ENCODE measurements at places on chromosomes 6 and 20.

- no peak for DNase-seq
These were observed 203.9 kb upstream of the MARCKS start for GRCh38 chr6:113653275-113653674.

- no peak for DNase-seq
These were observed 570.0 kb downstream of the TBC1D32 start for GRCh38 chr6:120764312-120764711.

DNA sequence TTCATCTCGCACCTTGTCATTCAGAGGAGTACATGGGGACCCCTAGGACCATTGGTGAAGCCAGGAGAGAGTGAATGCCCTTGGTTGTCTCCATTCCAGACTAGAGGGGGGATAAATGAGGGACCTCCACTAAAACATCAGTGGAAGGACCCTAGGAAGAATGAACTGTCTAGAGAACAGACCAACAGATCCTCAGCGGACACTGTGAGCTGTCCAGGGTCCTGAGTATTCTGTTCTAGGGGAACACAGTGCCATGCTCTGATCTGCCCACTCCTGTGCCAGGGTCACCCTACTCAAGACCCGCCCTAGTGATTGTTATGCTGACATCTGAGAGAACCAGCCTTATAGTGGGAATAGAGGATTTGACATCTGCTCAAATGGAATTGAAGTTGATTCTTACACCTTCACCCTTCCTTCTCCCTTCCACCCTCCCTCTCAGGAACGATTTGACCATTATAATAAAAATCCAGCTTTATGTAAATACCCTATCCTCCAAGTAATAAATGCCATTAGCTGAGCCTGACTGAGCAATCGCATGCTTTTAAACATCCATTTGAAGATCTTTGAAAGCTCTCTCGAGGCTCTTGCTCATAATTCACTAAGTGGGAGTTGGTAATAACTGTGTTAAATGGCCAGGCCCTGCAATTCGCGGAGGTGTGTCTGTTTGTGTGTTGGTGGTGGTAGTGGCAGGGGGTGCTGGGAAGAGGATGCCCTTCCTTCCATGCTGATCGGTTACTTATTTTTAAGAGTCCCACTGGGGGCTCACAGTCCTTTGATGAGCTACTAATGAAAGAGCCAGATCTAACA is 43.6 kb upstream of the SLC32A1 start:
- no peak for DNase-seq

GRCh38 chr6:157035546-157035945 is 258.4 kb downstream of the ARID1B start:
- DNase-seq, result no peak

GRCh38 chr6:147486683-147487082 is 21.8 kb upstream of the SAMD5 start:
- no peak for DNase-seq

DNA sequence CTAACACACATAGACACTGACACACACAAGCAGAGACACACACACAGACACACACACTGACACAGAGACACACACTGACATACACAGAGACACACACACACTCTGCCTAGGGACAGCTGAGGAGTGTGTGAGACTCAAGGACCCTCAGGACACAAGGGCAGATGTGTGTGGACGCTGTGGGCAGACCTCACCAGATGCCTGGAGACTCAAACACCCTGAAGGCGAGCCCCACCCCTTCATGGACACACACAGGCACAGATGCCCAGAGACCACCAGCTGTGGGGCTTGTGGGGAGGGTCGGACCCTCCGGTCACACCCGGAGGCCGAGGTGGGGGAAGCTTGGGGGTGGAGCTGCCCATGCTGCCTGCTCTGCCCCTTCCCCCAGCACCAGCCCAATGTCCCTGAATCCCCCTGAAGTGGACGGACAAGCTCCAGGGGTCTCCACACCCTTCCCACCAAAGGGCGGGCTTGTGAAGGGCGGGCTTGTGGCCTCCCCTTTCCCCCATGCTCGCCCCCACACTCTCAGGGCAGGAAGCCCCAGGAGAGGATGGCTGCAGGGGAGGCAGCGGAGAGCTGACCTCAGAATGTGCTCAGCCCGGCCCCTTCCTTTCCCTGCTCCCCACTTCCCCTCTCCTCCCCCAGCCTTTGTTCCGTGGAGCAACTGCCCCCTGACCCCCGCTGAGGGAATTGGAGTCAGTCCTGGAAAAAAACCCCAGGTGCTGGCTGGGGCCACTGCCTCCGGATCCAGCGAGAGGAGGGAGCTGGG is 13.9 kb upstream of the ABHD16B start:
- DNase-seq, result no peak

DNA sequence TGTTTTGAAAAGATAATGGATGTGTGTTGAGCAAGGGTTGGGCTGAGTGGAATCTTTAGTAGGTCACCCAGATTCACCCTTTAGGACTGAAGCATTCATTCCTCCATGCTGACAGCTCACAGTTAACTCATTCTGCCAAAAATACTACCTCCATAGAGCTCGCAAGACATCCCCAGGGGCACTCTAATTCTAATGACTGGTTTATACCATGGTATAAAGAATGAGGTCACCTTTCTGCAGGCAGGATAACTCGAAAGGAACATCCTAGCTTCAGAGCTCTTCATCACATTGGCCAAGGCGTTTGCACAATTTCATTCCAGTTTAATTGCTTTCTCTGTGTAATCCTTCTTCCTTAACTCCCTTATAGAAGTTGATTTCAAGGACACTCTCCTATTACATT is 1257.2 kb upstream of the EYS start:
- no peak for DNase-seq

DNA sequence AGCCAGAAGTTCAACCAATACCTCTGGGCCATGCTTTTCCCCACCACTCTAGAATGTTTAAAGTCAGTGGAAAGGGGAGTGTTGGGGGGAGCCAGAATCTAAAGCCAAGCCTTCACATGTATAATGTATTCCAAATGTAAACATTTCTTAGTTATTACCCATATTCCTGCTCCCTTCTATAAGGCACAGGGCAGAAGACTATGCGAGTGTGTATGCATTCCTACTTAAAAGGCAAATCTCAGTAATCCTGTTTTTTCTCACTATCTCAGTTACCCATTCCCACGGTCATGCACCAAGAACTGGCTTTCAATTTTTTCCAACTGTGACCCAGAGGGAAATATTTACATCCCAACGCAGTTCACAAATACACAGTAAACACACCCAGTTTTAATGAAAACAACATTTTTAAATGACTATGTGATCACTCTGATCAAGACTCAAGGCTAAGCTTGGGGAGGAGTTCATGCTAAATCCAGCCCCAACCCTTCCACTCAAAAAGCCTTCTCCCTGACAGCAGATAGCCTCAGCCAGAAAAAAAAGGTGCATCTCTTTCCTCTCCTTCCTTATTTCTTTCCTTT is 57.5 kb downstream of the EPB41L2 start:
- DNase-seq, result no peak

DNA sequence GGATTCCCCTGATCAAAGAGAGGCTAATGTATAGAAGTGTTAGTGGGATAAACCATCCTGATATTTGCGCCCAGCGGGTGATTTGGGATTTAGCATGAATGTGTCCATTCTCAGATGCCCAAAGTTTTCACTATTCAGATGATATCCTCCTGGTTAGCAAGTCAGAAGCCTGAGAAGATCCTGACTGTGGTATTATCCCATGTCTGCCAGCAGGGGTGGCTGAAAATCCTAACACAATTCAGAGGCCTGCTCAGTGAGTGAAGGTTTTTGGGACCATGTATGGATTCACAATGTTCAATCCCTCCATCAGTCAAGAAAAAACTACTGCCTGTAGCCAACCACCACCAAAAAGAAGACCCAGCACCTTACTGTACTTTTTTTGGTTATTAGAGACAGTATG is 34.1 kb upstream of the SPACA1 start:
- no peak for DNase-seq

GRCh38 chr6:130453230-130453629 is 87.4 kb downstream of the TMEM200A start:
- no peak for DNase-seq

DNA sequence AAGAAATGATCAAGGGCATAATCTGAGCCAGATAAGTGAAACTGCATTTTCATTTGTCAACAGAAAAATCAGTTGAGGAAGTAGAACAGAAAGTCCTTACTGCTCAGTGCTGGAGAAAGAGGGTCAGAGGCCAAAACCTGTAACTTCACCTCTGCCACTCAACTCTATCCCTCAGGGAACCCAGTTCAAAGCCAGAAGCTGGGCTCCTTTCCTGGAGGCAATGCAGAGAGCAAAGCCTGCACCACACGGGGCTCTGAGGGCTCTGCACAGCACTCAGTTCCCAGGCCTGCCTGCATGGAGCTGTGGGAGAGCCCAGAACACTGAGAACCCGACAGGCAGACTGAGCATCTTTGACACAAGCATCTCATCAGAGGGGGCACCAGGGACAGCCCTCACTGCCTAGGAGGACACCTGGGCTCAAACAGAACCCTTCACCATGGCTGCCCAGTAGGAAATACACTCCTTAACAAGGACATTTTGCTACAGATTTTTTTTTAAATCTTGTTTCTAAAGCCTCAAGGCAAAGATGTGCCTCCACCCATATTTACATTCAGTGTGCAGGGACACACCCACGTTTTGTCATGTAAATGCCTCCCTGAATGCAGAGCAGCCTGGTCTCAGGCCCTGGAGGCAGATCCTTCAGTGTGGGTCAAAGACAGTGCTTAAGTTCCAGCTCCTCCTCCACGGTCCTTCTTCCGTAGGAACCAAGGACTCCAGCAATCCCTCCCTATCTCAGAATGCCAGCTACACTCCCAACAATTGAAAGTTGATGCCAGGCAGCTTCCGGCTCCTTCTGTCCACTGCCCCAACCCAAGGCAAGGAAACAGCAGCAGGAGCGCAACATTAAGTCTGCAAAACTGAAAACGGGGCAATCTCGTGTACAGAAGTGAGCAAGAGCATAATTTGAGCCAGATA is 6.6 kb downstream of the RNASET2 start:
- peak; percentile 69 for DNase-seq

- no peak for DNase-seq
These were observed 10.1 kb upstream of the GMEB2 start for GRCh38 chr20:63636752-63637628.

DNA sequence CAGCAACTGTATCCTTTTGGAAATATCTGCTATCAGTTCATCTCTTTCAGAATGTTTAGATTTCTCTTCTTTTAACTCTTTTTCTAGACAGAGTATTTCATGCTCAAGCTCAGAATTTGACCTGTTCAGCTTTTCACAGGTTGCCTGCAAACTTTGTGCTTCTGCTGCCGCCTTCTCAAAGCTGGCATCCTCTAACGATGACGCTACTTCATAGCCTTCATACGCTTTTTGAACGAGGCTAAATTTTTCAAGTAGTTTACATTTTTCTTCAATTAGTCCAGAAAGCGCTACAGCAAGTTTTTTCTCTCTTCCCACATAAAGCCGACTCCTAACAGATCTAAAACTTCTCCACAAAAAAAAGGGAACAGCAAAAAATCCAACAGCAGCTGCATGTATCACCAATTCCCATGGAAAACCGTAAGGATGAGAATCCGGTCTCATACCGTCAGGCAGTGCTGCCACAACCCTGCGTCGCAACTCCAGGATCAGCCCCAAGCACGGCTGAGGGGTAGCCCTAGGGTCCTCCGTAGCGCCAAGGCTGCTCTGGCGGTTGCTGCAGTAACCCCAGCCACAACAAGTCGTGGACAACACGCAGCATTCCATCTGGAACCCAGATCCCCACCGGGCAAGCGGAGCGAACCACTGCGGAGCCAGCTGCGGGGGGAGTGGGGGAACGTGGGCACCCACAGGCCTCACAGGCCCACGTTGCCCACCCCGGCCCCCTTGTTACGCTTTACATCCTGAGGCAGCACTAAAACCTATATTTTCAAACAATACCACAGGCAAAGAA is 30.6 kb downstream of the DACT2 start:
- no peak for DNase-seq
